Hematopoietic multipotent progenitor cell treated with erythropoietin and hydrocortisone succinate and interleukin-3 and kit ligand, for 4 days (in vitro differentiated cells): ENCODE measurements at places on chromosomes 2 and 18.

DNA sequence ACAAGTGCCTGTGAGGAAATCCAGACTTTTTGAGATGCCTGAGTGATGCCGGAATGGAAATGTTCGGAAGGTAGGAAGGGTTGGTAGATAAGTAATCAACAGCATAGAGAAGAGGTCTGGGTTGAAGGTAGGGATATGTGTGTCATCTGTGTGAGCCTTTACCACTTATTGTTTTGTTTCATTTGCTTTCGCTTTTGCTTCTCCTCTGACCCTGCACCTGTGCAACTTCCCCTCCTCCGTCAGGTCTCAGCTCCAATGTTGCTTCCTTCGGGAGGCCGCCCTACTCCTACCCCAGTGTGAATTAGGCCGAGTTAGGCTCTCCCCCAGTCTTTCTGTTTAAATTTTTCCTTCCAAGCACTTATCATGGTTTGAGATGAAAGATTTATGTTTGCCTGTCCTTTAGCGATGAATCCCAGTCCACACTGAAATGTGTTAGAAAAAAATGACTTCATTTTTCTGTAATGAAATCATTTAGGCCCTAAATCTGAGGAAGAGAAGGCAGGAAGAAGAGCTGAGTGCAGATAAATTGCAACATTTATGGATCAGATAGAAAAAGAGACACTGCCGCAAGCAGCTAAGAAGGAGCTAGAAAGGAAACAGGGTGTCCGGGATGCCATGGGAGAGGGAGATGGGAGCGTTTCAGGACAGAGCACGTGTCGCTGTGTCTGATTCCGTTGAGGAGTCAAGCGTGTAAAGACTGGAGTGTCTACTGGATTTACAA, 139.6 kb upstream of the PELI1 start:
- DNase-seq: no peak

DNA sequence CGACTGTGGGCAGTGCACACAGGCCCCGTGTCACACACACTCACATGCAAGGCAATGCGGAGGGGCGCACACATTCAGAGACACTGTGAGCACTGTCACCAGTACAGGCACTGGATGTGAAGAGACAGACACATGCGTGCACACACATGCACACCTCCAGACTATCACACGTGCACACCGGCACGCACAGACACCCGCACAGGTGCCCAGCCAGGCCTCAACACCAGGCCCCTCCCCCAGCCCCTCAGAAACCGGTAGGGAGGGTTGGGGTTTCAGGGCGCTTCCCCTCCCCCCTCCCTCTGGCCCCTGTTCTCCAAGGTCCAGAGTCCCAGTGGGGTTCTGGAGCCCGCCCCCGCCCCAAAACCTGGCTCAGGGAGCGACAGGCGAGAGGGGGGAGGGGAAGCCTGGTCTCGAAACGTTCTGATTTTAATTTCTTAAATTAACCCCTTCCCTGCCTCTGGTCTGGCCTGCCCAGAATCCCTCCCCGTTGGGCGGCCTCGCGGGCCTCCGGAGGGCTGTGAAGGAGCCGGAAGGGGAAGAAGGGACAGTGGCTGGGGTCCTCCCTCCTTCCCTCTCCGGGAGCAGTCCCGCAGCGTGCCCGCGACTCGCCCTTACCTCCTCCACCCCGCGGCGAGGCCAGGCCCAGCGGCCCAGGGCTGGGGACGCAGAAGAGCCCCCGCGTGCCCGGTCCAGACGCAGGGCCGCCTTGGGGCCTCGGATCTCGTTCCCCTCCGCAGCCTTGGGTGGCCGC, 558 bp downstream of the FBXO41 start:
- DNase-seq: peak; percentile 49

DNA sequence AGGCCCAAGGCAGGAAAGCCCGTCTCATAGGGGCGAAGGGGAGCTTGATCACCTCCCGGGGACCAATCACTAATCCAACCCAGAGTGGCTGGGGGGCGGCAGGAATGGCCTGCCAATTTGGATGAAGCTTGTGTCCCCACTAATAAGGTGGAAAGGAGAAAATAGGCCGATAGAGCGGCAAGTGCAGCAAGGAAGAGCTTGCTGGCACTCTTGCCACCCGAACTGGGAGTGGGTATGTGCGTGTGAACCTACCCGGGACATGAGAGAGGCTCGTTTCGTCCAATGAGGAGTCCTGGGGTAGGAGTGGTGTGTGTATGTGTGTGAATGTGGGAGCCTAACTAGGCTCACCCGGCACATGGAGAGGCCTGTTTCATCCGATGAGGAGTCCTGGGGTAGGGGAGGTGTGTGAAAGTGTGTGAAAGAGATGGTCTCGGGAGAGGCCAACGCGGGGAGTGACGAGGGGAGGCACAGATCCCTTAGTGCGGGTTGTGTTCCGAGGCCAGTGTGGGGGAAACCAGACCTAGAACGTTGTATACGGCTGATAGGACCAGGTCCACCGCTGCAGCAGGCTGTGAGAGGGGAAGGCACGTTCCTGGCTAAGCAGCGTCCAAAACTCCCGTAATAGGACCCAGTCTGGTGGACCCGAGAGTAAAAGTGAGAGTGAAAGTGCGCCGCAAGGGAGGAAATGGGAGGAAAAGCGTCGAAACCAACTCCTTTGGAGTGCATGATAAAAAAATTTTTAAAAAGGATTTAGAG, 47.1 kb upstream of the SELENOI start:
- DNase-seq: peak; percentile 75

DNA sequence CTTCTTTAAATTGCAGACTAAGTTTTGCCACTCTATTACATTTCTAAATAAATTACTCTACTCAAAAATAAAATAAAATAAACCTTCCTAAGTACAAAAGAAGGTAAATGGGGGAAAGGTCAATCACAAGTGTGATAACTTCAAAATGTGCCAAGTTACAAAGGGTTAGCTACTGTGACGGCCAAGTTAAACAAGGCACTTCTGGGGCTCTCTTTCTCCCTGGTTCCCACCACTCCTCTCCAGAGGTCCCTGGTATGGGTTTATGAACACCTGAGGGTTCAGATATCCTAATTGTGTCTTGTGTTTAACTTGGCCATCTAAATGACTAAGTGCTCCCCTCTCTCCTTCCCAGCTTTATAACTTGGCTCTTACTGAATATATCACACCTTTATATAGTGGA, 5.4 kb downstream of the ZNF521 start:
- DNase-seq: no peak

DNA sequence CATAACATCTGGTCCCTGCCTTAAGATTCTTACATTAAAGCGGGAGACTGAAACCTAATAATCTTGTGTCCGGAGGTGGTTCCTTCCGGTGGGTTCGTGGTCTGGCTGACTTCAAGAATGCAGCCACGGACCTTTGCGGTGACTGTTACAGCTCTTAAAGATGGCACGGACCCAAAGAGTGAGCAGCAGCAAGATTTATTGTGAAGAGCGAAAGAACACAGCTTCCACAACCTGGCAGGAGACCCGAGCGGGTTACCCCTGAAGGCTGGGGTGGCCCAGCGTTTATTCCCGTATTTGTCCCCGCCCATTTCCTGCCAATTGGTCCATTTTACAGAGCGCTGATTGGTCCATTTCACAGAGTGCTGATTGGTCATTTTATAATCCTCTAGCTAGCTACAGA, 122.3 kb upstream of the SIX2 start:
- DNase-seq: peak; percentile 61

- DNase-seq: no peak
Measured at GRCh38 chr18:3356614-3357013, 93.4 kb upstream of the TGIF1 start.

- DNase-seq: no peak
Measured at GRCh38 chr2:240593703-240594451, 7.3 kb downstream of the CAPN10 start.

DNA sequence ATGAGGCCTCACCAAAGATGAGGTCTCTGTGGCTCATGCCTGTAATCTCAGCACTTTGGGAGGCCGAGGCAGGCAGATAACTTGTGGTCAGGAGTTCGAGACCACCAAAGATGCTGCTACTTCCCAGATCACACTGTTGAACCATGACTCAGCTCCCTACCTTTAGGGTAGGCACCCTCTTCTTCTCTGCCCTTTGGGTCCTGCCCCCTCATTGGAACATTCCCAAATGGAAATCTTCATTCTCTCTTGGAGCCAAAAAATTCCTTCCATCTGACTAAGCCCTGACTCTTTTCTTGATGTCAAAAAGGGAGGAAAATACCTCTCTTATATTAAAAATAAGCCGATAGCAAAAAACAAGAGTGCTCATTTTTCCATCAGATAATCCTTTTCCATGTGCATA, 183.5 kb downstream of the PAX3 start:
- DNase-seq: no peak

DNA sequence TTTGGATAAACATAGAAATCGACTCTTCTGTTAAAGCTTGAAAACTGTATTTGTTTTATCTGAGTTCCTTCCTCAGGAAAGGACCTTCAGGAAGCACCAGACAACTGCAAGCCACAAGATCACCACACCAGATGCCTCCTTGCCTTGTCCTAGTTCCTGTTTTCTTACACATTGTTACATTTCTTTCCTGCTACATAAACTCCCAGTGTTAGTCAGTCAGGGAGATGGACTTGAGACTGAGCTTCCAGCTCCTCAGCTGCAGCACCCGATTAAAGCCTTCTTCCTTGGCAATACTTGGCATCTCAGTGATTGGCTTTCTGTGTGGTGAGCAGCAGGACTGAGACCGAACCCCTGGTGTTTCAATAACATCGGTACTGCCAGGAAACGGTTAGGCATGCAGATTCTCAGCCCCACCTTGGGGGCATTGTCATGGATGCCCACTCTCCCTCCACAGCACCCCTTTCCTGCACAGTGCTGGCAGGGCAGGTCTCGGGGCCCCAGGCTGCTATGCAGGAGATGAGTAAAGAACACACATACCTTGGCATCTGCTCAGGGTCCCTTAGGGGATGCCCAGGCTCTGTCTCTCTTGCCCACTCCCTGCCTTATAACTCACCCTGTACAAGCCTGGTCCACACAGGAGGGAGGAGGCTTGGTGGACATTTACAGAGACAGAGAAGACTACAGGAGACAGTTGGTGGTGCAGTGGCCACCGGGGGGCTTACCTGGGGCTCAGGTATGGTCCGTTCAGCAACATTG, 32.6 kb downstream of the ANKMY1 start:
- peak; percentile 51 for DNase-seq

DNA sequence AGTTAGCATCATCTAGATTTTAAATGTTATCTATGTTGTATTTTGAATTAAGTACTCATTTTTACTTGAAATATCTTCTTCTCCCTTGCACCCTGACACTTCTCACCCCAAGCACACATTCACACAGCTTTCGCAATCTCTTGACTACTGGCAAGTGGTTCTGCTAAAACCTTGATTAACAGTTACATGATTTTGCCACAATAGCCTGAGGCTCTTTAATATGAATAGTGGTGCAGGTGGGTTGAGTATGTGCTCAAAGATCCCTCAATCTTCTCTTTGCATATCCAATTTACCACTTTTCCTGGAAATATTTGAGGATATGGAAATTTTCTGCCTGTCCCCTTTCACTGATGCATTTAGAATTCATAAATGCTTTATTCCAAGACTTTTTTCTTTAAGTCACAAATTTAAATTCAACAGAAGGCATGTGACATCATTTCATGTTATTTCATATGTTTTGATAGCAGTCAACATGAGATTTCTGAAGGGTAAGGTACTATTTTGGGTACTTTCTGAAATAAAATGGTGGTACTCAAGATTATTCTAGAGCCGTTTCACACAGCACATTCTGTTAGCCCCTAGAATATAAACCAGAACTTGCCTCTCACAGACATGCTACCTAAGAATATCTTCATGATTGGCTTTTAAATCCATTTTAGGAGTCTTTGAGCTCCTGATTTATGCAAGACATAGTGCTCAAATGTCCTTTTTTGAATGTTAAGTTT, 339.7 kb downstream of the RPRM start:
- DNase-seq: no peak

DNA sequence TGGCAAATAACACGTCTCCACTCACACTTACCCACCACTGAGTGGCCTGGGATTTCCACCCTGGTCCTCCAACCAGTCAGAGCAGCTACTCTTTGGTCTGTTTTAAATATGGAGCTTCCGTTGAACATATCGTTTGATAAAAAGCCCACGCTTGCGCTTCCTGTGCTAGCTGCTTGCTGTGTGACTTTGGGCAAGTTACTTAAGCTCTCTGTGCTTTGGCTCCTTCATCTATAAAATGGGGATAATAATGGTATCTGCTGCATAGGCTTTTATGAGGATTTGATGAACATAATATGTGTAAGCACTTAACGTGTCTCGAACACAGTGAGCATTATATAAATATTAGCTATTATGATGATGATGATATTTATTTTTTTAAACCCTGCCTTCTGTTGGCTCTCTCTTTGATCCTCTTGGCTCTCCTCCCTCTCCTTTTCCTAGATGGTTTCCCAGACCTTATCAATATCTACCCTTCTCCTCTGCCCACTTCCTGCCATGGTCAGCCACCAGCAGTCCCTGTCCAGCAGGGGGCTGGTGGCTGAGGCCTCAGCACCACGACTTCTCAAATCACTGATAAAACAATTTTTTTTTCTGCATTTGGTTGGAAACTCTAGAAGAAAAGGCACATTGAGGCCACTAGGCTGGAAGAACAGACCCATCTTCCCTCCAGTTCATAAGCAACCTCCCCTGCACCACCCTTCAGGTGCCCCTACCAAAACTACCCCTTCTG, 191.9 kb downstream of the LOXHD1 start:
- DNase-seq: peak; percentile 35

GRCh38 chr2:150610670-150611279, 123.3 kb upstream of the RND3 start:
- DNase-seq: peak; percentile 18

GRCh38 chr18:2396162-2396505, 175.2 kb downstream of the METTL4 start:
- DNase-seq: no peak

- no peak for DNase-seq
Measured at GRCh38 chr2:168432100-168432499, 24.0 kb upstream of the CERS6 start.

DNA sequence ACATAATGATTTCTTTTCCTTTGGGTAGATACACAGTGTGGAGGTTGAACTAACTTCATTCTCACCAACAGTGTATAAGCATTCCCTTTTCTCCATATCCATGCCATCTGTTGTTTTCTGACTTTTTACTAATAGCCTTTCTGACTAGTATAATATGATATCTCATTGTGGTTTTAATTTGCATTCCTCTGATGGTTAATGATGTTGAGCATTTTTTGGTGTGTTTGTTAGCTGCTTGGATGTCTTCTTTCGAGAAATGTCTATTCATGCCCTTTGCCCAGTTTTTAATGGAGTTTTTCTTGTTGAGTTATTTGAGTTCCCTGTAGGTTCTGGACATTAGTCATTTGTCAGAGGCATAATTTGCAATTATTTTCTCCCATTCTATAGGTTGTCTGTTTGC, 59.8 kb downstream of the MARCHF4 start:
- DNase-seq: no peak

GRCh38 chr18:11042247-11042646, 107.1 kb downstream of the PIEZO2 start:
- no peak for DNase-seq

DNA sequence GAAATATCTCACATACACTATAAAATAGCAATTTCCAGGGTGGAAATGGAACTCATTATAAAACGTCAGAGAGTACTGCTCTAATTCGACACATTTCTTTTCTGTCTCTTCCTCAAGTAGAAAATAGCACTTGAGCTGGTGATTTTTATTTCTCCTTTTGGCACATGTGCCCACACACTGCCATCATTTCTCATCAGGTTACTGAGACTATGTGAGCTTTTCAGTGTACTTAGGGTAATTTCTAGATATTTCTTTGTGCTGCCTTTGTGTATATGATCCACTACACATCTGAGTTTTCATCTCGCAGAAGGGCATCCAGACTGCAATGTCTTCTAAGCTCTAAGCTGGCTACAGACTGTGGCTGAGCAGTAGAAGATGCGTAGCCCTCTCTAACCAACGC, 62.1 kb upstream of the PGAP1 start:
- peak; percentile 21 for DNase-seq
